ENCODE measurements at places on chromosomes 6 and 20.

- no peak for DNase-seq
- peak overlapping the region; percentile 80 for H3K4me3 ChIP-seq
- peaks cover 82% of the 10 kb centered on the region for H3K4me1 ChIP-seq
- H3K27ac ChIP-seq: peak overlapping the region; percentile 92
- H3K36me3 ChIP-seq: peaks cover 46% of the 10 kb centered on the region
Measured at GRCh38 chr20:51495921-51496545, 46.5 kb downstream of the NFATC2 start.

- no peak for DNase-seq
- H3K27me3 ChIP-seq: peaks cover 2% of the 10 kb centered on the region
- no peak overlapping the region for H3K27ac ChIP-seq
Measured at GRCh38 chr6:100304575-100304974, 160.1 kb downstream of the SIM1 start.

- H3K27me3 ChIP-seq: peaks cover 24% of the 10 kb centered on the region
- no peak for DNase-seq
- H3K4me1 ChIP-seq: peaks cover 2% of the 10 kb centered on the region
- no peak overlapping the region for H3K27ac ChIP-seq
- no peak overlapping the region for H3K4me3 ChIP-seq
- no peaks in the 10 kb centered on the region for H3K36me3 ChIP-seq
Measured at GRCh38 chr6:125102411-125102810, 51.2 kb upstream of the TPD52L1 start.

GRCh38 chr20:62607366-62608217, 34.7 kb upstream of the SLCO4A1 start:
- no peak overlapping the region for H3K4me3 ChIP-seq
- no peaks in the 10 kb centered on the region for H3K36me3 ChIP-seq
- peaks cover 8% of the 10 kb centered on the region for H3K4me1 ChIP-seq

GRCh38 chr6:7122684-7123083, 14.9 kb downstream of the RREB1 start:
- no peaks in the 10 kb centered on the region for H3K27me3 ChIP-seq
- DNase-seq: no peak
- H3K27ac ChIP-seq: no peak overlapping the region
- no peak overlapping the region for H3K4me3 ChIP-seq

GRCh38 chr6:107805504-107805903, 18.6 kb downstream of the SCML4 start:
- H3K4me3 ChIP-seq: no peak overlapping the region
- H3K36me3 ChIP-seq: peaks cover 22% of the 10 kb centered on the region
- DNase-seq: no peak
- peaks cover 17% of the 10 kb centered on the region for H3K4me1 ChIP-seq

GRCh38 chr6:33935439-33936080, 131.8 kb upstream of the MLN start:
- DNase-seq: no peak
- no peak overlapping the region for H3K27ac ChIP-seq
- H3K36me3 ChIP-seq: no peaks in the 10 kb centered on the region
- H3K4me3 ChIP-seq: no peak overlapping the region

GRCh38 chr20:41229259-41229658, 88.3 kb downstream of the ZHX3 start:
- no peak for DNase-seq
- H3K4me3 ChIP-seq: no peak overlapping the region
- peaks cover 3% of the 10 kb centered on the region for H3K36me3 ChIP-seq
- H3K27me3 ChIP-seq: no peaks in the 10 kb centered on the region
- H3K4me1 ChIP-seq: peaks cover 30% of the 10 kb centered on the region

- H3K27ac ChIP-seq: no peak overlapping the region
- peaks cover 2% of the 10 kb centered on the region for H3K4me1 ChIP-seq
- peaks cover 81% of the 10 kb centered on the region for H3K36me3 ChIP-seq
- H3K27me3 ChIP-seq: no peaks in the 10 kb centered on the region
- H3K4me3 ChIP-seq: no peak overlapping the region
Measured at GRCh38 chr6:111277819-111278218, 190.5 kb downstream of the SLC16A10 start.

- no peaks in the 10 kb centered on the region for H3K27me3 ChIP-seq
- H3K27ac ChIP-seq: peak overlapping the region; percentile 65
- H3K4me3 ChIP-seq: peak overlapping the region; percentile 99
- H3K36me3 ChIP-seq: peaks cover 59% of the 10 kb centered on the region
- DNase-seq: no peak
Measured at GRCh38 chr20:31719644-31720485, 2.8 kb downstream of the BCL2L1 start.

- H3K4me1 ChIP-seq: peaks cover 2% of the 10 kb centered on the region
- no peaks in the 10 kb centered on the region for H3K36me3 ChIP-seq
- H3K4me3 ChIP-seq: no peak overlapping the region
Measured at GRCh38 chr6:89281779-89282246, 33.3 kb downstream of the GABRR2 start.

DNA sequence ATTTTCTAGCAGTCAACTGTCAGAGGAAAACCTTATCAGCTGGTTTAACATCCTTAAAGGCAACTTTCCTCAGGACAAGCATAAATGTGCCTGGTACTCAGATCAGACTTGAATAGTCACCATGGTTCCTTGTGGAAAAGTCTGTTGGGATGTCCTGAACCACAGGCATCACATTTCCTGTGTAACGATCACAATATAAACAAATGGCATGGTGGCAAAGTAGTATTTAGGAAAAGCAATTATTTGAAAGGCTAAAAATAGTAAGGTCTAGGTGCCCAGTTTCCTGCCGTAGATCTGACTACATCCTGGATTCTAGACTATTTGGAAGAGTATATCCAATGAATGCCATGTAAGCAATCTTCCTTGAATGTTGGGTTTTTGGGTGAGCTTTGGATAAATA, 271.9 kb upstream of the AGPAT4 start:
- H3K27ac ChIP-seq: no peak overlapping the region
- H3K4me3 ChIP-seq: no peak overlapping the region
- H3K4me1 ChIP-seq: no peaks in the 10 kb centered on the region
- no peaks in the 10 kb centered on the region for H3K27me3 ChIP-seq
- no peaks in the 10 kb centered on the region for H3K36me3 ChIP-seq

- no peaks in the 10 kb centered on the region for H3K36me3 ChIP-seq
- no peak for DNase-seq
- H3K27ac ChIP-seq: peak overlapping the region; percentile 90
- H3K4me3 ChIP-seq: peak overlapping the region; percentile 78
- peaks cover 1% of the 10 kb centered on the region for H3K27me3 ChIP-seq
- H3K4me1 ChIP-seq: peaks cover 73% of the 10 kb centered on the region
Measured at GRCh38 chr20:50339466-50339901, 148.9 kb downstream of the CEBPB start.

DNA sequence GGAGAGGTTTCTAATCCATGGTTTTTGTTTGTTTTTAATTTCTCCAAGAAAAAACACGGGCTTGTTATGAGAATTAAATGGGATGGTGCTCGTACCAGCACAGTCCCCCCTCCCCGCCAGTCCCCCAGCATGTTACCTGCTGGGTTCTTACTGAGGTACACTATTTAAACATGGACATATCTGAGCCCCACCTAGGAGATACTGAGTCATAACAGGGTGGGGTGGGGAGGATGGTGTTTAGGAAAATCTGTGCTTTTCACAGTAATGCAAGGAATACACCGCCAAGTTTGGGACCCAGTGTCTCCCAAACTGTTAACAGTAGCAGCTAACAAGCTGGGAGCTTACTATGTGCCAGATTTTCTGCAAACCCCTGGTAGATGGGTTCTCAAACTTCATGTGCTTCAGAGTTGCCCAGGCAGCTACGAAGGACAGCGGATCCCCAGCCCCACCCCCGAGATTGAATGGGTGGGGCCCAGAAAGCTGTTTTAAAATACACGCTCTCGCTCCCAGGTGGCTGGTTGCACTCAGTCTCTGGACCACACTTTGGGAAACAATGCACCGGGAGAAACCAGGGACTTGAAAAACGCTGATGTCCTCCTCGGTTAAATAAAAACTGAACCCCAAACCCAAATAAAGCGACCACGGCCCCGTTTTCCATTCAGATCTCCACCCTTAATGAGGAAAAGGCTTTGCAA, 995 bp downstream of the ZFP64 start:
- peak overlapping the region; percentile 91 for H3K4me3 ChIP-seq
- peak overlapping the region; percentile 89 for H3K27ac ChIP-seq
- H3K27me3 ChIP-seq: no peaks in the 10 kb centered on the region
- peaks cover 5% of the 10 kb centered on the region for H3K36me3 ChIP-seq
- peak; percentile 47 for DNase-seq

DNA sequence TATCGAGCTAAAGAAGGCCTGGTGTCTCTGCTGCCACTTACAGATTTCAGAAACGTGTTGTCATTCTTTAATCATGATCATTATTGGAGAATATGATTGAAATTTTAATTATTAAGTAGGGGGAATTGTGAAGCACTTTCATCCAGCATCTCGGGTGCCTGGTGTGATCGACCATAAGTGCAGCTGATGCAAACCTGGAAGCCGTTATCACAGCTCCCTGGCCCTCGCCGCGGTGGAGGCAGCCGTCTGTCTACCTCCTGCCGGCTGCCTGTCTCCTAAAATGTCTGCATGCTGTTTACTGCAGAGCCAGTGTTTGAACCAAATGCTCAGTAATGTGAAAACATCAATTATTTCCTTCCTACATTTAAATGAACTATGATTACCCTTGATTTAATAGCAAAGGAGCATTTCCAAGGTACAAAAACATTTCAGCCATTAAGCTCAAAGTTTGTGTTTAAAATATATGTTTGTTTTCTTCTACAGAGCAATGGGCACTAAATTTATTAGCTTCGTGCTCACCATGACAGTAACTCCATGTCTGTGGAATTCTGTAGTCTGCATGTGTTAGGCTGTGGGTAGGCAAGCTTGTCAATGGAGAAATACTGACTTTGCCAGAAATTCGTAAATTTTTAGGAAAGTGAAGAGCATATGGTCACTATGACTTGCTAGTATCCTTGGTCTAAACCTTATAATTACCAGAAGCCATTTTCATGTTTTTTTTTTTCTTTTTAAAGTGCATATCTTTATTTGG, 184.5 kb upstream of the AGPAT4 start:
- H3K27me3 ChIP-seq: no peaks in the 10 kb centered on the region
- DNase-seq: no peak
- peak overlapping the region; percentile 52 for H3K27ac ChIP-seq
- H3K36me3 ChIP-seq: peaks cover 3% of the 10 kb centered on the region

- no peaks in the 10 kb centered on the region for H3K36me3 ChIP-seq
- H3K27me3 ChIP-seq: no peaks in the 10 kb centered on the region
- H3K27ac ChIP-seq: no peak overlapping the region
- DNase-seq: no peak
- H3K4me1 ChIP-seq: no peaks in the 10 kb centered on the region
Measured at GRCh38 chr20:52867305-52867704, 104.9 kb upstream of the TSHZ2 start.

GRCh38 chr6:168703990-168704389, 263.0 kb downstream of the SMOC2 start:
- no peak for DNase-seq
- no peaks in the 10 kb centered on the region for H3K4me1 ChIP-seq
- H3K27me3 ChIP-seq: no peaks in the 10 kb centered on the region
- no peak overlapping the region for H3K27ac ChIP-seq
- H3K4me3 ChIP-seq: no peak overlapping the region
- no peaks in the 10 kb centered on the region for H3K36me3 ChIP-seq

GRCh38 chr6:7505189-7505699, 36.2 kb upstream of the DSP start:
- peaks cover 4% of the 10 kb centered on the region for H3K27me3 ChIP-seq
- H3K36me3 ChIP-seq: no peaks in the 10 kb centered on the region
- no peak overlapping the region for H3K27ac ChIP-seq
- no peaks in the 10 kb centered on the region for H3K4me1 ChIP-seq

DNA sequence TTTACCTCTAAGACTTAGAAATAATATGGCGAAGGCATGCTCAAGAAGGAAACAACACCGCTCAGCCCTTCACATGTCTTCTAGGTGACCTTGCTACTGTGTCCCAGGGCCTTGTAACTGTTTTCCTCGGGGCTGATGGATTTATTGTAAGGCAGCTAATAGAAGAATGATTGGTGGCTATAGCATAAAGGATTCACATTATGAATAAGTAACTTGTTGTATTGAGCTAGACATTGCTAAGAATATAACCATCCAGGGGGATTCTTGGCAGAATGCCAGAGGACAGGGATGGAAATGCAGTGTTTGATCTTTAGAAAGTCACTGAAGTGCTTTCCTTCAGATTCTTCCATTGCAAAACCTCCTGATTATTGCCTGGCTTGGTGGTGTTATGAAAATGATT, 54.9 kb downstream of the PLEKHG1 start:
- H3K27ac ChIP-seq: no peak overlapping the region
- no peak for DNase-seq
- H3K4me3 ChIP-seq: no peak overlapping the region
- H3K27me3 ChIP-seq: peaks cover 19% of the 10 kb centered on the region

- H3K36me3 ChIP-seq: no peaks in the 10 kb centered on the region
- no peak for DNase-seq
- H3K27me3 ChIP-seq: peaks cover 10% of the 10 kb centered on the region
- H3K4me1 ChIP-seq: no peaks in the 10 kb centered on the region
- no peak overlapping the region for H3K4me3 ChIP-seq
Measured at GRCh38 chr6:161396539-161396938, 122.7 kb upstream of the AGPAT4 start.

- no peak for DNase-seq
- no peak overlapping the region for H3K27ac ChIP-seq
- no peaks in the 10 kb centered on the region for H3K36me3 ChIP-seq
- no peaks in the 10 kb centered on the region for H3K4me1 ChIP-seq
- no peak overlapping the region for H3K4me3 ChIP-seq
- peaks cover 8% of the 10 kb centered on the region for H3K27me3 ChIP-seq
Measured at GRCh38 chr6:4253604-4254231, 118.3 kb upstream of the ECI2 start.

DNA sequence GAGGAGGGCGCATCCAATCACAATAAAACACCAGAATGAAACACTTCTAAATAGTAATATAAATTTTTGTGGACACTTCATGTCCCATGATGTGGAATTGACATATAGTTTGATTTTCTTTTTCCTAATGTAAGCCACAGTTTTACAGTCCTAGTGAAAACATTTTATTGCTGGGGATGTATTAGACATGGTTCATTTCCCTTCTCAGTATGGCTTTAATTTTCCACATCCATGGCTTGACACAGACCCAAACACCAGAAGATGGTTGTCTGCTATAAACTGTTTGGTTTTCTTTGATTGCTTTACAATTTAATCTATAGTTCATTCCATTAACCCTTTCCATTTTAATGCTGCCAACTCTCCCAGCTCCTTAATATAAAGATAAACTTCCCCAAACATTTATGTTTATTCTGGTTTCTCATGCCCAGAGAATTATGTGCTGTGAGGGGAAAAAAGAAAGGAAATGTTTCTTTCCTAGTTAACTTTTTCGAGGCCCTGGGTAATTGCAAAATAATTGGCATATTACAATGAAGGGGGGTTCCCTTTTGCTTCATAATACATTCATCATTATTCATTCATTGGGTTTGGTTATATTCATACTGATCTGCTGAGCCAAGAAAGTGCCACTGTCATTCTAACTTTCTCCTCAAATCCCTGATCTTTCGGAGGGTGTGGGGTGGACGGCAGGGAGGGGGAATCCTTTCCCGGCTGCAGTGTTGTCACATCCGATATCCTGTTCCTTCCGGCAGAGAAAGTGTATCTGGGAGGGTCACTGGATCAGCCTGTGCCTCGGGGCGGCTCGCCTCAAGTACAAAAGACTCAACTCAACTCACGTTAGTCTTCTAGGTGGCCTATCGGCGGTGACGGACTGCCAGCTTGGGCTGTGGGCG, 127.6 kb upstream of the TFAP2D start:
- H3K36me3 ChIP-seq: no peaks in the 10 kb centered on the region
- no peak overlapping the region for H3K27ac ChIP-seq
- H3K4me1 ChIP-seq: no peaks in the 10 kb centered on the region
- H3K27me3 ChIP-seq: no peaks in the 10 kb centered on the region

GRCh38 chr6:136784910-136785746, 7.1 kb downstream of the MAP3K5 start:
- H3K36me3 ChIP-seq: peaks cover 36% of the 10 kb centered on the region
- H3K27ac ChIP-seq: peak overlapping the region; percentile 54
- peaks cover 61% of the 10 kb centered on the region for H3K4me1 ChIP-seq
- peak overlapping the region; percentile 65 for H3K4me3 ChIP-seq

Data from activated naive CD8-positive, alpha-beta T cell treated with anti-CD3 and anti-CD28 coated beads, Interleukin-2, amount 10 ng/mL, durations not matched to agents 7 days and 5 days (primary cell).